ENCODE measurements at places on chromosomes 13 and 19.

DNA sequence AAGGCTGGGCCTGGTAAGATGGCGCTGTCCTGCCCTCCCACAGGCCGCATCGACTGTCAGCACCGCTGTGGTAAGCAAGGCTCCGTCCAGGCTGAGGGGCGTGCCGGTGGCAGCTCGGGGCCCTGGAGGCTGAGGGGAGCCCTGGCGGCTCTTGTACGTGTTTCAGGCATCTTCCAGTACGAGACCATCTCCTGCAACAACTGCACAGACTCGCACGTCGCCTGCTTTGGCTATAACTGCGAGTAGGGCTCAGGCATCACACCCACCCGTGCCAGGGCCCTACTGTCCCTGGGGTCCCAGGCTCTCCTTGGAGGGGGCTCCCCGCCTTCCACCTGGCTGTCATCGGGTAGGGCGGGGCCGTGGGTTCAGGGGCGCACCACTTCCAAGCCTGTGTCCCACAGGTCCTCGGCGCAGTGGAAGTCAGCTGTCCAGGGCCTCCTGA is 1.2 kb downstream of the IZUMO4 start:
- no peak for DNase-seq

DNA sequence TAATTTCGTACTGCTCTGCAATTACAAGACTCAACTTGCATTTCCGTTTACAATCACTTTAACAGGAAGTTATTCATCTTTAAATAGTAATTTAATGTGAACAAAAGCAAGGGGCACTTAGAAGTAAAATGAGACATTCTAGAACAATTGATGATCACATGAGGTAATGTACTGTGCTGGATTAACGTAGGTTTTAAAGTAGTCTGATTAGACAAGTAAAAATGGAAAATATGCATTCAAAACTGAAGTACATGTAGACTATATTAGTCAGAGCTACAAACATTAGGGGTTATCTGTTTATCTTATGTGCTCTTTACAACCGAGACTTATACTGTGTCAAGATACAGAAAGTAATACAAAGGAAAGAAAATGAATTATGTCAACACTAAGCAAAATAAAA is 1528.0 kb downstream of the SLITRK5 start:
- DNase-seq = no peak

- DNase-seq = no peak
Observed at GRCh38 chr13:50548586-50548985, 294.9 kb downstream of the DLEU7 start.

GRCh38 chr13:22055259-22055658 is 384.4 kb downstream of the FGF9 start:
- DNase-seq = no peak

GRCh38 chr13:35855531-35856019 is 275.6 kb downstream of the DCLK1 start:
- DNase-seq = no peak

DNA sequence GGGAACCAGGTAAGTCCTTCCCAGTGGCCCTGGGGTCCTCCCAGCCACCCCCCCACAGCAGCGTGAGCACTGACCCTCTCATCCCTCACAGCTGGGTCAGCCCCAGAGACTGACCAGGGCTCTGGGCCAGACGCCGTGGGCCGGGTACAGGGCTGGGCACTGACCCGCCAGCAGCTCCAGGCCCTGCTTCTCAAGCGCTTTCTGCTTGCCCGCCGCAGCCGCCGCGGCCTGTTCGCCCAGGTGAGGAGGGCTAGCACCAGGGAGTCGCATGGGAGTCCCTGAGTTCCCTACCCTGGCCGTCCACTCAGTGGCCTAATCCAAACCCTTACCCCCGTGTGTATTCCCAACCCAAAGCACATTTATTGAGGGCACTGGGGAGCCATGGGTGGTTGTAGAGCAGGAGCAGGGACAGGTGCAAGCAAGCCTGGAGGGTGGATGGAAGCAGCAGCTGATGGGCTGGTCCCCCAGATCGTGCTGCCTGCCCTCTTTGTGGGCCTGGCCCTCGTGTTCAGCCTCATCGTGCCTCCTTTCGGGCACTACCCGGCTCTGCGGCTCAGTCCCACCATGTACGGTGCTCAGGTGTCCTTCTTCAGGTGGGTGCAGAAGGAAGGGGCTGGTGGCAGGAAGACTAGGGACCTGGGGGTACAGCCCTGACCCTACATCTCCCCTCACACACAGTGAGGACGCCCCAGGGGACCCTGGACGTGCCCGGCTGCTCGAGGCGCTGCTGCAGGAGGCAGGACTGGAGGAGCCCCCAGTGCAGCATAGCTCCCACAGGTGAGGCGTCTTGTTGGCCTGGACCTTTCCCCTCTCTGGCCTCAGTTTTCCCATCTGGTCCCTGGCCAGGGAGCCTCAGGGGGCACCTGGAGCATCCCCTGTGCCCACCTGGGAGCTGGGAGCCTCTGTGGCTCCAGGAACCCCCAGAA is 12.6 kb upstream of the ARHGAP45 start:
- DNase-seq = no peak

GRCh38 chr13:37651891-37652290 is 53.3 kb upstream of the POSTN start:
- DNase-seq = no peak

- DNase-seq = no peak
Observed at GRCh38 chr13:69706807-69707206, 400.8 kb upstream of the ATXN8OS start.

DNA sequence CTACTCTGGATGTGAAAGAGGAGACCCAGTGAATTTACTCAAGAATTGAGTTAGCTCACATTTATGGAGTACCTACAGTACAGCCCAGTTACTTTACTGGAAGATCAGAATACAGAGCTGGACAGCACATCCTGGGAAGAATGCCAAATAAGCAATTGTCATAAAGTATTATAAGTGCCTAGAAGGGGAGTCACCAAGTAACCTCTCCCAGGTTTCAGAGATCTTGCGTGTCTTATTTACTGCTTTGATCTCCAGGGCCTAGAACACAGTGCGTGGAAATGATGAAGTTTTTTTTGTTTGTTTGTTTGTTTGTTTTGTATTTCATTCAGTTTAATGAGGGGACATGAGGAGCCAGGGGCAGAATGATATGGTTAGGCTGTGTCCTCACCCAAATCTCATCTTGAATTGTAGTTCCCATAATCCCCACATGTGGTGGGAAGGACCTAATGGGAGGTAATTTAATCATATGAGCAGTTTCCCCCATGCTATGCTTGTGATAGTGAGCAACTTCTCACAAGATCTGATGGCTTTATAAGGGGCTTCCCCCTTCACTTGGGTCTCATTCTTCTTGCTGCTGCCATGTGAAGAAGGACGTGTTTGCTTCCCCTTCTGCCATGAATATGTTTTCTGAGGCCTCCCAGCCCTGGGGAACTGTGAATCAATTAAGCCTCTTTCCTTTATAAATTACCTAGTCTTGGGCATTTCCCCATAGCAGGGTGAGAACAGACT is 5.2 kb downstream of the GARRE1 start:
- no peak for DNase-seq

DNA sequence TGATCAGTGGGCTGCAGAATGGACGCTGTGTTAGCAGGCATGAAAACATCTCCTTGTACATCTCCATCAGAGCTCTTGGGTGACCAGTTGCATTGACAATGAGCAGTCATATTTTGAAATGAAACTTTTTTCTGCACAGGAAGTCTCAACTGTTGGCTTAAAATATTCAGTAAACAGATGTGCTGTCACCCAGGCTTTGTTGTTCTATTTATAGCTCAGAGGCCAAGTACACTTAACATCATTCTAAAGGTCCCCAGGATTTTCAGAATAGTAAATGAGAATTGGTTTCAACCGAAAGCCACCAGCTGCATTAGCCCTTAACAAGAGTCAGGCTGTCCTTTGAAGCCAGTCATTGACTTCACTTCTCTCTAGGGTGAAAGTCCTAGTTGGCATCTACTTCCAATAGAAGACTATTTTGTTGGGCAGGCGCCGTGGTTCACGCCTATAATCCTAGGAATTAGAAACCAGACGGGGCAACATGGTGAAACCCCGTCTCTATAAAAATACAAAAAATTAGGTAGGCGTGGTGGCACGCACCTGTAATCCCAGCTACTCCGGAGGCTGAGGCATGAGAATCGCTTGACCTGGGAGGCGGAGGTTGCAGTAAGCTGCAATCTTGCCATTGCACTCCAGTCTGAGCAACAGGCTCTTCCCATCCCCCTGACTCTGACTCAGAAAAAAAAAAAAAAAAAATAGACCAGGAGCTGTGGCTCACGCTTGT is 7.9 kb upstream of the PDE4A start:
- DNase-seq = no peak

DNA sequence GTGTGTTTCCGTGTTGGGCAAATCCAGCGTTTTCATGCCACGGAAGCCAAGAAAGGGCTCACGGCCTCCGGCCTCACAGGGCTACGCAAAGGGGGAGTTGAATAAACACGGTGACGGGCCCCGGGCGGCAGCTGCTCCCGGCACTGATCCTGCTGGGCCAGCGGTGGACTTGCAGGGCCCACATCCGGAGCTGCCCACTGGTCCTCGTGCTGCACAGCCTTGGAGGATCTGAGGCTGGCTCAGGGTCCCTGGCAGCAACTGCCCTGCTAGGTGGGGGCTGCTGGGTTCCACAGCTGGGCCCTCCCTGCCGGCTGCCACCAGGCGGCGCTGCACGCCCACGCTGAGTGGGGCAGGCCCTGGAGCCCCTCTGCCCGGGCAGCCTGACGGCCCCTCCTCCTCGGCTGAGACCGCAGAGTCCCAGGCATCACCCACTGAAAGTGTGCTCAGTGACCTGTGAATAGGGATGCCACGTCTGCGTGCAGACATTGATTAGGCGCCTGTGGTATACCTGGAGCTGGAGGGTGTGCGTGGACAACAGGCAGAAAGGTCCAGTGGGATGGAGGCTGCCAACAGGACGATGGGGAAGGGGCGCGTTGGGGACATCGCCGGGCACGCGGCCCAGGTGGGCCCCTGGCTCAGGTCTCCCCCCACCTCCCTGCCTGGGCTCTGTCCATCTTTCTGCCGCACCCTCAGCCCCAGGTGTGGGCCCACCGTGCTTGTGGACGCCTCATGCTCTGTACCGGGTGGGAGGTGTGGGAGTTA is 5.3 kb upstream of the HCN2 start:
- DNase-seq = peak; percentile 80

GRCh38 chr19:29533578-29534544 is 8.1 kb downstream of the VSTM2B start:
- DNase-seq = no peak

DNA sequence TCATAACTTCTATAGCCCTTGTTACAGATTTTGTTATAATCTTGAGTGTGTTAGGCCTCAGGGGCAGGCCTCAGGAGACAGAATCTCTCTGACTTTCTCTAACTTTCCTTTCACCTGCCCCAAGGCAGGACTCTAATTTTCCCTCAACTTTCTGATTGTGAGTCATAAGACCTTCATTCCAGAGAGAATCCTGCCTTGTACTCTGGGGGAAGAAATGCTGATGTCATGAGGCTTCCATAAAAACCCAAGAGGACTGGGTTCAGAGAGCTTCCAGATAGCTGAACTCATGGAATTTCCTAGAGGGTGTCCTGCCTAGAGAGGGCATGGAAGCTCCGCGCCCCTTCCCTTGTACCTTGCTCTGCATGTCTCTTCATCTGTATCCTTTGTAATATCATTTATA is 5.3 kb upstream of the KBTBD6 start:
- DNase-seq = no peak

GRCh38 chr13:98781045-98781444 is 28.6 kb upstream of the SLC15A1 start:
- no peak for DNase-seq

DNA sequence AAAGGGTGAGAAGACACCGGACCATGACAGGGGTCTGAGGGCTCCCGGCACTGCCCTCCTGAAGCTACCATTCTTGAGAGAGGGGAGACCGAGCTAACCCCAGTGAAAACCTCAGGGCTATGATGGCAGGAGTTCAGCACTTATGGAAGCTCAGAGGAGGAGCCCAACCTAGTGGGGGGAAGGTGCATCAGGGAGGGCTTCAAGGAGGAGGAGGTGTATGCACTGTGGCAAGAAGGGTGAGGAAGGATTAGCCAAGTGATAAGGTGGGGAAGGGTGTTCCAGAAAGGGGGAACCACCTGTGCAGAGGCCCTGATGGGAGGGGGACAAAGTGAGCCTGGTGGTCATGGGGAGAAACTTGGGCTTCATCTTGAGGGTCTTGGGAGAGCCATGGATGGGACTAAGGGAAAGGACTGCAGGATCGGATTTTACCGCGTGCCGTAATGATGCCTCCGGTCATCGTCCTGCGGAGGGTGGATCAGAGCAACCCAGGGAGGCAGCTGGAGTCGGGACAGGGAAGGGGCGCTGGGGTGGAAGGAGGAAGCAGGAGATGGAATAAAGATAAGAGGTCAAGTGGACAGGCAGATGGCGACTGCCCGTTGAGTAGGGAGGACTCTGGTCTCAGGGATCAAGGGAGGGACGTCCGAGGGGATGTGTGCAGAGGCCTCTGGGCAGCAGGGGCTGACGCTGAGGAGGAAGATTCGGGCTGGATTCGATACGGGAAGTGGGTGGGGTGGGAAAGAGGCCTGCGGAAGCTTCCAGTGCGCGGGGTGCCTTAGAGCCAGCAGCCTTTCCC is 13.3 kb upstream of the PSMD8 start:
- DNase-seq = no peak

DNA sequence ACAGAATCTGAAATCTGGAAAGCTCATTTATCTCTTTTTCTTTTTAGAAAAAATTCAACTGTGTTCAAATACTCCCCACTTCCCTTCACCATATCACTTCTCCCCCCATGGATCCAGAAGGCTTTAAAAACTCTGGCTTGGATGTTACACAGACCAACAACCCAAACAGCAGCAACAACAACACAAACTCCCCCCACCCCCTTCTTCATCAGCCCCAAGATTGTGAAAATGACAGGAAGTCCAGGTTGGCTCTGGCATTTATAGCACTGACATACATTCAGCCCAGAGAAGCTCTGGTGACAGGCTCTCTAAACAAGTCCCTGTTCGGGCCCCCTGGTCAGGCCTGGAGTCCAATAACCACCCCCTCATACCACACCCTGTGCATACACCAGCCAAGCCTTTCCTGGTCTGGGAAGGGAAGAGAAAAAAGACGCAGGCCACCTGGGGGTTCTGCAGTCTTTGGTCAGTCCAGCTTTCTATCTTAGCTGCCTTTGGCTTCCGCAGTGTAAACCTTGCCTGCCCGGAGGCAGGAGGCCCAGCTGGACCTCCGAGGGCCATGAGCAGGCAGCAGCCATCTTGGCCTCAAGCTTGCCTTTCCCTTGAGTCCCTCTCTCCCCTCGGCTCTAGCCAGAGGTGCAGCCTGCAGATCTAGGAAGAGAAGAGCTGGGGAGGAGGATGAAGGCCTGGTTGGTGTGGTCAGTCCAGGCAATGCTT is 6.8 kb downstream of the CDX2 start:
- no peak for DNase-seq
